NCI-H2171 (cell line): ENCODE measurements at places on chromosomes 4 and X.

DNA sequence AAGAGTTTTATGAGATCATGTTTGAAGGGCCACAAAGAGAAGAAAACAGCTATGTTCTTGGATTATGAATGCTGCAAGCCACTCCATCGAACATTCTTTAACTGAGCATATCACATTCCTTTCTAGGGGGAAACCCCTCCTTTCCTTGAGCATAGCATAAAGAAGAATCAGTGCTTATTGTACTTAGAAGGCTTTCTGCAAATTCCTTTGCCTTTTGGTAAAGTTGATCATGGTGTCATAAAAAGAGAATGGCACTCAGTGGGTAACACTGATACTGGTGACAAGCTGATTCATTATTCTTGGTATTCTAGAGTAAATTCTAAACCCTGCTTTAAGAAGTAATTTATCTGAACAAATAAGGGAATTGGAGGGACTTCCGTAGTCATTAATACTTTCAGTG lies 88.5 kb upstream of the GPR34 start:
- no peak for DNase-seq

DNA sequence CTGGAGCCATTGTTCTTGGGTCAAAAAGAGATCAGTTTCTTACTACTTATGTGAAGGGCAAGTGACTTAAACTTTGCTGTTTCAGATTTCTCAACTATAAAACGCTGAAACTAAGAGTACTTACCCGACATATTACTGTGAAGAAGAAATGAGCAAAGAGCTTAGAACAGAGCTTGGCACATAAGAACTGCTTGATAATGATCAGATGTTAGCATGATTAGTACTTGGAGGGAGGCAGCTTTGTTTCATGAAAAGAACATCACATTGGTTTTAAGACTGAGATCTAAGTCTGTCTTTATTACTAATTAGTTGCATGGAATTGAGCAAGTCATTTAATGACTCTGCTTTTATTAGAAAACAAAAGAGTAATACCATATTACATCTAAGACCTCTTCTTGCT lies 169.1 kb downstream of the ARHGAP24 start:
- DNase-seq = no peak

DNA sequence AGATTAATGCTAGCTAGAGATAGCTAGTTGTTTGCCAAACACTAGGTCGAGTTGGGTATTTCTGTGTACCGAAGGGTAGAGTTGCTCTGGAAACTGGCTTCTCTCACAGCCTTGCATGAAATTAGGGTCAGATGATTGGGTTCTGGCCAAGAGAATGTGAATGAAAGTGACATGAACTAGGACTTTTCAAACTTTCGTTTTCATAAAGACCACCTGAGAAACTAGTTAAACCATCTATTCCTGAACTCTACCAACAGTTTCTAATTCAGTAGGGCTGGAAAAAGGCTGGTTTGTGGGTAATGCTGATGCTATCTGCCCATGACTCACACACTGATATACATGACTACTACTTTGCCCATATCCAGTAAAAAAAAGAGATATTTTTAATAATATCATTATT lies 157.6 kb downstream of the GASK1B start:
- no peak for DNase-seq

GRCh38 chr4:98319021-98319420 lies 57.8 kb downstream of the RAP1GDS1 start:
- DNase-seq = no peak

- DNase-seq = no peak
Measured at GRCh38 chr4:97013309-97013708, 1130.0 kb downstream of the STPG2 start.

DNA sequence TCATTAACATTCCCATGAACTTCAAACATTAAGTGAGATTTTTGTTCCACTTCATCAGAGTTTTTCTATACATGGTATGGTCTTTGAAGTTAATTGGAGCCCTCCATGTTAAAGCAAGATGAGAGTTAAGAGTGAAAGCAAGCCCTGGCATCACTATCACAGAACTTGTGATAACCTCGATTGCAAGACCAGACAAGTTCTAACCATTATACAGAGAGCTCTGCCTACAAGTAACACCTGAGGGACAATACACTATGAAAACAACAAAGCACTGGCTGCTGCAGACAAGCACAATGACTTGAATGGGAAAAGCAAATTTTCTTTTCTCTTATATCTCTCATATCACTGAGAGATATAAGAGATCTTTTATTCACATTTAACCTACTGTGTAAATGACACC lies 126.6 kb upstream of the GYPA start:
- DNase-seq = no peak

DNA sequence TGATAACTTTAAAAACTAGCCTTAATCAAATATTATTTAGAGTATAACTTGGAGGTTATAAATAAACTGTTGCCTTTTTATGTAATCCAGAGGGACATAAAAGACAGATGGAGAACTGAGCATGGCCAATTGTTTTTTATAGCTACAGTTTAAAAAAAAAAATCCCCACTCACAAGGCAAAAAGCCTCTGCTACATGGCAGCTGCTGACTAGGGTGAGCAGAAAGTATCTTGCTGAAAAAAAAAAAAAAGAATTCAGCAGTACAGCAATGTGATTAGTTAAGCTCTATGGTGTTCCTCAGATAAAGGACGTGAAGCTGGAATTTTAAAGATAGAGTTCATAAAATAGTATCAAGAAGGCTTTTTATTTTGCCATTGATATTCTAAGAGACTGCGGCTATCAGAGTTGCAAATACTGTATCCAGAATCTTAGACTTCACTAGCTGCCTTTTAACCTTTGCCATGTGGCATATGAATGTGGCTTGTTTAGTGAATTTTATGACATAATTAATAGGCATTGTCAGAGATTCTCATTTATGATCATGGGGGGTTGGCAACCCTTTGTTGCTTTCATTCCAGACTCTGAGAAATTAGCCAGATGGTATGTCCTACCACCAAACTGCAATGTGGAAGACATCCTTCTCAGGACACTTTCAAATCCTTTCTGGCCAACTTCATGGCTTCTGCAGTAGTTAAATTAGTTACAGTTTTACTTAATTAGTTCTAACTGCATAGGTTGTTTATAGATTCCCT lies 498.0 kb downstream of the STPG2 start:
- DNase-seq = no peak
